ENCODE measurements at places on chromosomes 5 and 9.

DNA sequence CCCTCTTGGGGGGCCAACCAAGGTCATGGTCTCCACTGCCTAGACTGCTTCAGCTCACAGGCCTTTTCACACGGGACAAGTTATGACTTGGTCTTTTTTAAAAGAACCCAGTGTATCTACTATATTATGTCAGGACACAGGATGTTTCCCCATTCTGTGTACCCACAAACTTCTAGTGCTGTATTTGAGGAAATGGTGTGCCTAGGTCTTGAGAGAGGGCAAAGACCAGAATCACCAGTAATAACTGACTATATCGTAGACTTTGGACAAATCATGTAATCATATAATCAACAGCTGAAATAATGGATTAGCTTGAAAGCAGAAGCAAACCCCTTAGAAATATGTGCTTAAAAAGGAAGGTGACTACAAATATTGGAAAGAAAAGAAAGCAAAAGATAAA, 133.3 kb downstream of the ARL15 start:
- no peak for DNase-seq

GRCh38 chr5:109691996-109692395, 2.3 kb downstream of the MAN2A1 start:
- no peak for DNase-seq

DNA sequence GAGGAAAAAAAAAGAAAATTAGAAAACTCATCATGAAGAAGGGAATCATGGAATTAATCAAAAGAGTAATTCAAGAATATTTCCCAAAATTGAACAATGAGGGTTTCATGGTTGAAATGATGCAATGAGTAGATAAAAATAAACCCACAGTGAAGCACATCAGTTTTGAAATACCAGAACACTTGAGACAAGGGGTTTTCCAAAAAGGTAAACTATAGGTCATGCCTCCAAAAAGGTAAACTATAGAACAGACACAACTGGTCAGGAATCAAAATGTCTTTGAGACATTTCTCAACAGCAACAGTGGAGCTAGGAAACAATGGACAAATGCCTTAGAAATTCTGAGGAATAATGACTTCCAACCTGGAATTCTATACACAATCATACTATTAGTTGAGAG, 60.2 kb upstream of the PCSK5 start:
- no peak for DNase-seq

DNA sequence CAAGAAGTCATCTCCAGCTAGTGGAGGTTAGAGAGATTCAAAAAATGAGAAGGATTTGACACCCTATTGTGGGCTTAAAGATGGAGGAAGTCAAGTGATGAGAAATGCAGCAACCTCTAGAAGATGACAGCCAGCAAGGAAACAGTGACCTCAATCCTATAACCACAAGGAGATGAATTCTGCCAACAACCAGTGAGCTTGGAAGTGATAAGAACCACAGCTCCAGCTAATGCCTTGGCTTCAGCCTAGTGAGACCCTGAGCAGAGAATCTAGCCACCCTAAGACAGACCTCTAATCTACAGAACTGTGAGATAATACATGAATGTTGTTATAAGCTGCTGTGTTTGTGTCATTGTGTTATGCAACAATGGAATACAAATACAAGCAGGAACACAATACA, 262.4 kb downstream of the GRIA1 start:
- DNase-seq: no peak

DNA sequence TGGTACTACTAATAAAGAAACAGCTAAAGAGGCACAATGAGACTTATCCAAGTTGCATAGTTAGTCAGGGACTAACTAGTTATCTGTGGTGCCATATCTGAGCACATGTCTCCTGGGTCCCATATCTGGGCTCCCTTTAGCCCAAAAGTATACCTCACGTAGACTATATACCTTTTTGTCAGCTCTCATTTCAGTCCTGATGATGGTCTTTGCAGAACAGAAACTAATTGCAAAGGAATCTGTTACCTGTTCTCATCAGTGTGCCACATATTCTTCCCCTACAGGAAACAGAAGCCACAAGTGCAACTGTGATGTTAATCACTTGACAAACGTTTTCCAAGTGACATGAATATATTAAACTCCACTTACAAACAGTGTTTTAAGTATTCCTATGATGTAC, 395.2 kb downstream of the KIAA0825 start:
- no peak for DNase-seq

DNA sequence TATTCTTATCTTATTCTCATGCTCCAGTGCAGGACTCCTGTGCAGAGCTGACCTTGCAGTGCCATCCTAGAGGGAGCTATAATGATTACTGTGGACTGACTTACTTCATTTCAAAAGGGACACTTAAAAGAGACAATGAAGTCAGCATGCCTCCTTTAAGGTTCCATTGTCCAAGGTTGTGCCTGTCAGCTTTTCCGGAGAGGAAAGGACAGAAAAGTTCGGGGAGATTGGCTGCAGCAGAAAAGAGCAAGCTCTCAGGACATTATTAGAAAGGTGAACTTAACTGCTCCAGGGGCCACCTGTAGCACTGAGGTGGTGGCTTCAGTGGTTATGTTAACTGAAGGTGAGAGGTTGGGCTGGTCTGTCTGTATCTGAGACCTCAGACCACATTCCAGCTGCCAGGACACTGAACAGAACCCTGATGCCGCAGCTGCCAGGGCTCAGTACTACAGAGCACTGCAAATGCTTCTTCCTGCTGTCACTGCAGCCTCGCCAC, 112.9 kb downstream of the ST8SIA4 start:
- no peak for DNase-seq

All from mucosa of gallbladder (tissue), 1 donor.